ENCODE measurements at places on chromosomes 1 and 21. TPM values are rescaled to one million over a fixed set of nuclear protein-coding genes. Genes with fewer than 3 reads are reported as not detected.

The RUNX1 gene
- 1.3 TPM for total RNA-seq

The CELA2B gene
- not detected for total RNA-seq

The CBR3 gene
- 2.8 TPM for total RNA-seq

The CAPN8 gene
- not detected for total RNA-seq

The FLG2 gene
- total RNA-seq, result not detected
